H7 (cell line): ENCODE measurements at places on chromosomes 13 and 19. TPM values are rescaled to one million over a fixed set of nuclear protein-coding genes. Genes with fewer than 3 reads are reported as not detected.

Gene RNF17
- not detected in 2 replicates for total RNA-seq

Gene CFD
- 1.4 and 1.5 TPM in 2 replicates for total RNA-seq

Gene PABPC3
- total RNA-seq: 0.03 and 0.04 TPM in 2 replicates

Gene ELANE
- not detected in 2 replicates for total RNA-seq

Gene TNFSF11
- 0.90 and 2.6 TPM in 2 replicates for total RNA-seq

Gene ZNF763
- 0.33 TPM in 1 of 2 replicates, not detected in the other for total RNA-seq

Gene PRR22
- total RNA-seq: 1.5 and 2.2 TPM in 2 replicates

Gene KLK3
- total RNA-seq: not detected in 2 replicates

Gene LACC1
- 0.14 and 0.33 TPM in 2 replicates for total RNA-seq

Gene POU2F2
- total RNA-seq: 0.90 and 2.4 TPM in 2 replicates

Gene TEX30
- 15.4 and 16.1 TPM in 2 replicates for total RNA-seq

Gene CD70
- total RNA-seq: 3.6 TPM in 1 of 2 replicates, not detected in the other

Gene SUGP2
- 54.5 and 79.0 TPM in 2 replicates for total RNA-seq

Gene VPS36
- total RNA-seq: 13.8 and 21.3 TPM in 2 replicates

Gene GJB2
- total RNA-seq: 0.07 TPM in 1 of 2 replicates, not detected in the other

Gene CD177
- 2.0 and 2.7 TPM in 2 replicates for total RNA-seq

Gene MBD3L2
- total RNA-seq: not detected in 2 replicates

Gene CYP2S1
- 60.4 and 108 TPM in 2 replicates for total RNA-seq

Gene PNMA8B
- total RNA-seq: 2.8 and 3.3 TPM in 2 replicates

Gene NFKBIB
- total RNA-seq: 26.0 and 30.6 TPM in 2 replicates

Gene VSTM1
- not detected in 2 replicates for total RNA-seq

Gene KIR3DL2
- total RNA-seq: not detected in 2 replicates

Gene MIA
- total RNA-seq: not detected in 2 replicates

Gene SYNGR4
- total RNA-seq: not detected in 2 replicates

Gene PSG2
- not detected in 2 replicates for total RNA-seq

Gene NALCN
- total RNA-seq: 0.07 TPM in 2 replicates

Gene RPL36
- 1,318 and 1,675 TPM in 2 replicates for total RNA-seq

Gene LILRA1
- not detected in 2 replicates for total RNA-seq

Gene ANGPTL8
- not detected in 2 replicates for total RNA-seq

Gene SELENOV
- 3.1 and 4.4 TPM in 2 replicates for total RNA-seq
